Testis (tissue), 5 donors: ENCODE measurements at places on chromosomes 5 and 9. TPM values are rescaled to one million over a fixed set of nuclear protein-coding genes. Genes with fewer than 3 reads are reported as not detected.
A peak's percentile ranks its signal among the peaks of the same experiment; 100 is the strongest.

DNA sequence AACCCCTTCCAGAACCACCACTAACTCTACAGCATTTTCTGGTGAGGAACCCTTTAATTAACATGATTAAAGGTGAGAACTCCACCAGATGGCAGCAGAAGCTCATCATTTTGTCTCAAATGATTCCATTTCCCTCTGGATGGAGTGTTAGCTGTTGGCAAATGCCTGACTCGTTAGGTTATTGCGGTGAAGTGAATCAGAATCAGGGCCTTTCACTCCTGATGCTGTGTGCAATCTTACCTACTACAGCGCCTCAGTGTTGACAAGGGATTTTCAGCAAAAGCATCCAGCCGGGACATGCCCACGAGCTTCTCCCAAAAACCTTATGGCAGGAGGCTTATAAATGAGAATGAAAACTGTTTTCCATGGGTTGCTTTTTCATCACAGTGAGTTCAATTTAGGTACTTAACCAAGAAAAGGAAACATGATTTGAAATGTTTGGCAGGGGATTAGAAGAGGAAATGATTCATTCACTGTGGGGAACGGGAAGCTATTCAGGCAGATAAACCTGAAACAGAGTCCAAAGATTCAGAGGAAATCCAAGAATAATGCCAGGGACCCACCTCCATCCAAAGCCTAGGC is 48.0 kb upstream of the CAST start:
- peak; percentile 77 for DNase-seq
- no peak overlapping the region for H3K27ac ChIP-seq

DNA sequence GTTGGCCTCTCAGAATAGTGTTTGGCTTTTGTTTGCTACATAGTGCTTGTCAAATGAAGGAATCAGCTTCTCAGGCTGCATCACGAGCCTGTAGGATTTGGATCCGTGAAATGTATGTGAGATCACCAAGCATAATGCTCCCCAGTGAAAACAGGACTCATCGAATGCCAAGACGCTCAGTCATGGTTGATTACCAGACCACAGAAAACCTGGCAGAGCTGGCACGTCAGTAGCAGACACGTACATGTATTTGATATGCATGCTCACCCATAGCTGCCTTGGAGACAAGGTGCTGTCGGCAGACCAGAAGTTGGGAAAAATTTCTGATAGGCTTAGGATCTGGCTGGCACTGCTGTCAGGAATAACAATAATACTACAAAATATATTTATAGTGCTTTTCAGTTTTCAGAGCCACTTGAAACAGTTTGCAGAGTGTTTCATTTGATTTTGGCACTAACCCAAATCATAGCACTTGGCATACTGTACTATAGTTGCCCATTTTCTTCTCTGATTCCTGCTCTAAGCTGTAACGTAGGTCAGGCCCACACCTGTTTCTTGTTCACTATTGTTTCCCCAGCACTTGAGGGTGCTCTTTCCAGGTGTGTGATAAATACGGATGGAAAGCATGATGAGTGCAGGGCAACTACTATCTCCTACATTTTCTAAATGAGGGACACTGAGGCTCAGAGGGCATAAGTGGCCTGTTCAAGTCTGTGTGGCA is 226.1 kb downstream of the NR3C1 start:
- no peaks in the 10 kb centered on the region for H3K36me3 ChIP-seq
- H3K4me3 ChIP-seq, result no peak overlapping the region
- no peak overlapping the region for H3K27ac ChIP-seq
- no peak for DNase-seq

- H3K36me3 ChIP-seq, result no peaks in the 10 kb centered on the region
- no peak for DNase-seq
- H3K4me3 ChIP-seq, result no peak overlapping the region
- no peaks in the 10 kb centered on the region for H3K27me3 ChIP-seq
- H3K27ac ChIP-seq, result no peak overlapping the region
- no peaks in the 10 kb centered on the region for H3K4me1 ChIP-seq
These were observed 35.6 kb downstream of the RUFY1 start for GRCh38 chr5:179585941-179586401.

DNA sequence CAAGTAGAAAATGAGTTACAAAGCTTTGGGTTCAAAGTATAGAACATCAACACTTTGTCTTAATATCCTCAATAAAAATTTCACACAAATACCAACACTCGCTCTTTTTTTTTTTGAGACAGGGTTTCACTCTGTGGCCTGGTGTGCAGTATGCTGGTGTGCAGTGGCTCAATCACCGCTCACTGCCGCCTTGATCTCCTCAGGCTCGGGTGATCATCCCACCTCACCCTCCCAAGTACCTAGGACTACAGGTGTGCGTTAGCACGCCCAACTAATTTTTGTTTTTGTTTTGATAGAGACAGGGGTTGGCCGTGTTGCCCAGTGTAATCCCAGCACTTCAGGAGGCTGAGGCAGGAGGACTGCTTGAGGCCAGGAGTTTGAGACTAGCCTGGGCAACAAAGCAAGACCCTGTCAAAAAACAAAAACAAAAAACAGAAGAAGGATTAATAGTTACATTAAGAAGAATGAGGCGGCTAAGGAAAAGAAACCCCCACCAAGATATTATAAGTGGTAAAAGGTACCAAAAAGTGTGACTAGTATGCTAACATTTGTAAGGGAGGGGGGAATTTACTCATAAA is 20.3 kb downstream of the FNBP1 start:
- no peak overlapping the region for H3K27ac ChIP-seq
- no peaks in the 10 kb centered on the region for H3K36me3 ChIP-seq
- H3K4me1 ChIP-seq, result peaks cover 5% of the 10 kb centered on the region
- H3K4me3 ChIP-seq, result no peak overlapping the region
- no peak for DNase-seq
- no peaks in the 10 kb centered on the region for H3K27me3 ChIP-seq

GRCh38 chr5:56561455-56561854 is 253.9 kb upstream of the MAP3K1 start:
- H3K4me1 ChIP-seq, result no peaks in the 10 kb centered on the region
- no peaks in the 10 kb centered on the region for H3K36me3 ChIP-seq
- no peak for DNase-seq
- H3K27ac ChIP-seq, result no peak overlapping the region

GRCh38 chr5:127335381-127335780 is 44.8 kb downstream of the MEGF10 start:
- DNase-seq, result no peak
- no peaks in the 10 kb centered on the region for H3K27me3 ChIP-seq
- no peaks in the 10 kb centered on the region for H3K4me1 ChIP-seq
- no peak overlapping the region for H3K27ac ChIP-seq
- H3K4me3 ChIP-seq, result no peak overlapping the region

DNA sequence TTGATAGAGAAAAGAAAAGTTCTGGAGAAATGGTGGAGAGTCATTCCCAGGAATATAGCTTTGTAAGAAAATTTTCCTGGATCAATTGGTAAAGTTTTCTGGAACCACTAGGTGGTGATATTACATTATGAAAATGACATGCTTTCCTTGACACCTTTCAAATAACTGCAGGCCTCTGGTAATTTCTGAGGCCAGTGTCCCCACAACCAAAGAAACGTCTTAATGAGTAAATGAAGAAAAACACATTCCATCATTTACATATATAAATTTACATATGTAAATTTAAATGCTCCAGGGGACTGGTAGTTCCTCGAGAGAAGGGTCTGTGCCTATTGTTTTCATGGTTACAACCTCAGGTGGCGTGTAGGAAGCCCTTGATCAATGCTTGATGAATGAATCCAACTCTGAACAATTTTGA is 17.2 kb upstream of the RGS3 start:
- H3K36me3 ChIP-seq, result no peaks in the 10 kb centered on the region
- H3K27me3 ChIP-seq, result no peaks in the 10 kb centered on the region
- no peak overlapping the region for H3K4me3 ChIP-seq

DNA sequence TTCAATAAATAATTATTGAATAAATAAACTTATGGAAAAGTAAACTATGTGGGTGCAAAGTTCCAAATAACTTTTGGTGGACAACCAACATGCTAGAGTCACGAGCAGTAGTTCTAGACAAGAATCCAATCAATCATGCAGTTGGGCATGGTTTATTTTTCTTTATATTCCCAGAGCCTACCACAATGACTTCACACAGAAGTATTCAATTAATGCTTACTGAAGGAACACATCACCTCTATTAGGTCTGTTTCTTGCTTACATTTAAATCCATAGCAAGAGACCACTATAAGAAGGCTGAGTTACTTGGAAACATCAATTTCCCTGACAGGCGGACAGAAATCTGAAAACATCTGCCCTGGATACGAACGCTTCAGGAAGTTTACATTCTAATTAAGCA is 214.2 kb downstream of the TMEM232 start:
- H3K36me3 ChIP-seq, result no peaks in the 10 kb centered on the region
- no peak overlapping the region for H3K27ac ChIP-seq
- H3K4me1 ChIP-seq, result no peaks in the 10 kb centered on the region

DNA sequence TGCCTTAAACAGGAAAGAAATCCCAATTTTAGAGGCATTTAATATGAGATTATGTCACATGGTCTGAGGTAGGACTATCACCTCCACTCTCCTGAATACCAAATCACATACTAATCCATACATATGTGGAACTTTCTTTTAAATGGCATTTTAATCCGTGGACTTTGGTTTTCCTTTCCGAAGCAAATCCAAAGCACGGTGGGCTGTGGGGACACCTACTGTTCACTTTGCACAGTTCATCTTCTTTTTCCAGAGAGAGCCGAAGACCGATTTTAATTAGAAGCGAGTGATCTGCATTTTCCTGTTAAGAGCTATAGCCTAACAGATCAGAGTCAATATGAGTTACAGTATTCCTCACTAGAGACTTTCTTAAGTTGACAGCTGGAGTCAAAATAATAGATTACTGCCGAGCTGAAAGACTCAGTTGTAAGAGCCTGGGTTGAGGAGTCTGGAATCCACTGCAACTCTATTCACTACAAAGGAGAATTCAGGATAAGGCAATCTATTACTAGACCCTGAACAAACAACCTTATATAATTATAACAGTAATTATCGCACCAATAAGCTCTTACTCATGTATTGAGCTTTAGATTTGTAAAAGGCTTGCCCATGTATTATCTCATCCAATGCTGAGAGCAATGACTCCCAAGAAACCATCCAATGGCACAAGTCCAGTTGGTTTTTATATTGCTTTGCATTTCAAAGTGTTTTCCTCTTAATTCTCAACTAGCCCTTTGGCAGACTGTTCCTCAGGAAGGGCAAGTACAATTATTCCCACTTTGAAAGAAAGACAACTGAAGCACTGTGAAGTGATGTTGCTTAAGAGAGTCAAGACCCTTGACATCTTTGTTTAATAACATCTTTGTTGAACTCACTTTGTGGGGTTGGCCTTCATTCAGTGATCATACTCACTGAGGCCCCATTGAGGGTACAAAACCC is 144.7 kb downstream of the TRPM6 start:
- H3K36me3 ChIP-seq, result no peaks in the 10 kb centered on the region
- H3K4me3 ChIP-seq, result no peak overlapping the region
- no peaks in the 10 kb centered on the region for H3K27me3 ChIP-seq
- H3K4me1 ChIP-seq, result no peaks in the 10 kb centered on the region
- H3K27ac ChIP-seq, result no peak overlapping the region

DNA sequence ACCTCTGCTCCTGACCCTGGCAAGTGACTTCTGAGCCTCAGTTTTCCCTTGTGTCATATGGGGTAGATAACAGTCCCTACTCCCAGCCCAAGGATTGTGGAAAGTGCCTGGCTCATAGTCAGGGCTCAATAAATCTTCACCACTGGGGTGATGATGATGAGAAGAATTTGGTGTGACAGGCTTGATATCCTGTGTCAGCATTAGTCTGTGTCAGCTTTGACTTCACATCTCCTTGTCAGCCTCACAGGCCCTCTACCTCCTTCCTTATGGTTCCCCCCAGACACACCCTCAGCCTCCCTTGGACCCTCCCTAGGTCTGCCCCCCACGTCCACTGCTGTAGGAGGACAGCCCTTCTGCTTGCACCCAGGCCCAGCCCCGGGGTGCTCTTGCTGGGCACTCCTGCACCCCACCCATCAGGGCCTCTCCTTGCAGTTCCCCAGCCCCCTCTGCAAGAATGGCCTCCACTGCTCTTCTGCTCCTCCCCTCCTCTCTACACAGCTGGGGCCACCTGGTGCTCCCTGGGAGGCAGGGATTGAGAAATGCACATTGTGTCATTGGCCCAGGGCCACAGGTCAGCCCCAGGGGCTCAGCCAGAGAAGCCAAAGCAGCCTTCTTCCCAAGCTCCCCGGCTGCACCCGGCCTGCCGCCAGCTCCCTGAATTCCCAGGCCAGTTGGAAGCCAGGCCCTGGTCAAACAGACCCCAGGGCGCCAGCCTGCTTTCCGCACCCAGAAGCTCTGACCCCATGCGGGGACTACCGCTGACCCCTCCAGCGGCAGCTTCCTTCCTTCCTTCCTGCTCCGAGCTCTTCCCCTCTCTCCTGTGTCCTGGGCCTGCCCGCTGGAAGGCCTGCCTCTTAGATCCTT is 7.7 kb downstream of the FGFR4 start:
- no peak overlapping the region for H3K4me3 ChIP-seq
- DNase-seq, result peak; percentile 86
- peaks cover 16% of the 10 kb centered on the region for H3K4me1 ChIP-seq

DNA sequence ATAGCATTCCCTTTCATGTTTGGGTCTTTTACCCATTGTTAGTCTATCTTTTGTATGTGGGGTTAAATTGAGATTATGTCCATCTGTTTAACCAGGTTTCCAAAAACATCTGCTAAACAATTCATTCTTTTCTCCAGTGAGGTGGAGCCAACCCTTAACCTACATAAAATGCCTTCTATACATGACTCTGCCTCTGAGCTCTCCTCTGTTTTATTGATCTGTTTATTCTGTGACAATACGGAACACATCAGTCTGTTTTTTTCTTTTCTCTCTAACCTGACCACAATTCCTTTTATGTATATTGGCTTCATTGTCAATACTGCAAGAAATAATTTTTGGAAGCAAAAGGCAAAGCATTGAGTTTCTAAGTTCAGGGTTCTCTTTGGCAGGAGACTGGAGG is 9.9 kb upstream of the ARL15 start:
- no peak for DNase-seq
- H3K4me1 ChIP-seq, result peaks cover 6% of the 10 kb centered on the region
- H3K27ac ChIP-seq, result no peak overlapping the region
- no peaks in the 10 kb centered on the region for H3K27me3 ChIP-seq
- no peak overlapping the region for H3K4me3 ChIP-seq

- no peaks in the 10 kb centered on the region for H3K4me1 ChIP-seq
- H3K27ac ChIP-seq, result no peak overlapping the region
- no peak overlapping the region for H3K4me3 ChIP-seq
- H3K36me3 ChIP-seq, result no peaks in the 10 kb centered on the region
- DNase-seq, result no peak
- no peaks in the 10 kb centered on the region for H3K27me3 ChIP-seq
These were observed 57.6 kb upstream of the GRHPR start for GRCh38 chr9:37364751-37365360.

Gene TTLL11
- total RNA-seq, result 19.8 TPM

Gene STPG3
- 14.6 TPM for total RNA-seq

Gene TXNDC8
- total RNA-seq, result 17.9 TPM

Gene PRDM9
- total RNA-seq, result 4.4 TPM

Gene GRM6
- total RNA-seq, result 1.1 TPM

Gene ADCY2
- 18.5 TPM for total RNA-seq

Gene AKNA
- 31.5 TPM for total RNA-seq

Gene IFNA10
- total RNA-seq, result not detected

Gene PAIP1
- total RNA-seq, result 103 TPM

Gene C9
- total RNA-seq, result 0.74 TPM

Gene EPB41L4B
- total RNA-seq, result 14.5 TPM

Gene FER
- 39.8 TPM for total RNA-seq

Gene TAF11L5
- total RNA-seq, result not detected
